ENCODE measurements at places on chromosomes 16 and 17.

- DNase-seq: no peak
These were observed 10.6 kb downstream of the TERF2IP start for GRCh38 chr16:75658175-75658574.

- DNase-seq: no peak
These were observed 1744.2 kb downstream of the TP53TG3F start for GRCh38 chr16:35203636-35204035.

GRCh38 chr17:11138023-11138422 is 103.0 kb upstream of the SHISA6 start:
- no peak for DNase-seq

DNA sequence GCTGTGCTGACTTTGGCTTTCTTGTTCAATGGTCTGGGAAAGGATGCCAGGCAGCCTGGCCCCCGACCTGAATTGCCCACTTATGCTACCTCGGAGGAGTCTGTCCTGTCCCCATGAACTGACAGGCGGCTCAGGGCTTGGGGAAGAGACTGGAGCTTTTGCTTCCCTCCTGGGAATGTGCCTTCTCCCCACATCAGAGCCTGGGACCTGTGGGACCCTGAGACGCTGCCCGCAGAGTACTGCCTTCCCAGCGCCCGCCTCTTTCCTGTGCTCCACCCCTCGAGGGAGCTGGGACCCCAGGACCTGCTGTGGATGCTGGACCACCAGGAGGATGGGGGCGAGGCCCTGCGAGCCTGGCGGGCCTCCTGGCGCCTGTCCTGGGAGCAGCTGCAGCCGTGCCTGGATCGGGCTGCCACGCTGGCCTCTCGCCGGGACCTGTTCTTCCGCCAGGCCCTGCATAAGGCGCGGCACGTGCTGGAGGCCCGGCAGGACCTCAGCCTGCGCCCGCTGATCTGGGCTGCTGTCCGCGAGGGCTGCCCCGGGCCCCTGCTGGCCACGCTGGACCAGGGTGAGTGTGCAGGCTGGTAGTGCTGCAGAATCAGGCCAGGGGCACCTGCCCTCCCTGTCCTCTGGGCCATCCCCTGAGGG is 18.5 kb downstream of the FCSK start:
- no peak for DNase-seq

GRCh38 chr16:68627951-68628425 is 17.1 kb upstream of the CDH3 start:
- no peak for DNase-seq

- DNase-seq: no peak
These were observed 12.9 kb downstream of the VASN start for GRCh38 chr16:4384509-4384942.

- DNase-seq: no peak
These were observed 50.0 kb downstream of the CNOT1 start for GRCh38 chr16:58579587-58579986.

- peak; percentile 36 for DNase-seq
These were observed 844 bp downstream of the TBKBP1 start for GRCh38 chr17:47694581-47695428.

GRCh38 chr17:48463526-48463925 is 33.5 kb upstream of the SKAP1 start:
- no peak for DNase-seq

DNA sequence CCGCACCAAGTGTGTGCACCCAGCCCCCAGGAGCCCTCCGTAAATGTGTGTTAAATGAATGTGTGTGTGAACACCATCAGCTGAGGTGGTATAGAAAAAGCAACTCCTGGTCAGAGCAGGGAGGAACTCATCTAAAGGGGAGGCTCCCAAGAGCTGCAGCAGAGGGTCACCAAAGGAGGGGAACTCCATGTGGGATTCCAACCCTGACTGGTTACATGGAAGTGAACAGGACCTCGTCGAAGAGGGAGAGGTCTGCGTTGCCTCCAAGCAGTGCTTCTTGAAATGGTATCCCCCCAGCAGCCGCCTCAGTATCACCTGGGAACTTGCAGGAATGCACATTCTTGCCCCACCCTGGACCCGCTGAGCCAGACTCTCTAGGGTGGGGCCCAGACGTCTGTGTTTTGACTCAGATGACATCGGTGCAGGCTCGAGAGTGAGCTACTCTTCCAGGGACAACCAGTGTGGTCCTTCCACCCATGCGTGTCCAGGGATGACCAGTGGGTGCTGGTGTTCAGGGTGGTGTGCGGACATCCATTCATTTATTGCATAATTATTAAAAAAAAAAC is 30.8 kb downstream of the ADCY9 start:
- DNase-seq: no peak

GRCh38 chr16:71693164-71693563 is 31.3 kb downstream of the PHLPP2 start:
- no peak for DNase-seq

DNA sequence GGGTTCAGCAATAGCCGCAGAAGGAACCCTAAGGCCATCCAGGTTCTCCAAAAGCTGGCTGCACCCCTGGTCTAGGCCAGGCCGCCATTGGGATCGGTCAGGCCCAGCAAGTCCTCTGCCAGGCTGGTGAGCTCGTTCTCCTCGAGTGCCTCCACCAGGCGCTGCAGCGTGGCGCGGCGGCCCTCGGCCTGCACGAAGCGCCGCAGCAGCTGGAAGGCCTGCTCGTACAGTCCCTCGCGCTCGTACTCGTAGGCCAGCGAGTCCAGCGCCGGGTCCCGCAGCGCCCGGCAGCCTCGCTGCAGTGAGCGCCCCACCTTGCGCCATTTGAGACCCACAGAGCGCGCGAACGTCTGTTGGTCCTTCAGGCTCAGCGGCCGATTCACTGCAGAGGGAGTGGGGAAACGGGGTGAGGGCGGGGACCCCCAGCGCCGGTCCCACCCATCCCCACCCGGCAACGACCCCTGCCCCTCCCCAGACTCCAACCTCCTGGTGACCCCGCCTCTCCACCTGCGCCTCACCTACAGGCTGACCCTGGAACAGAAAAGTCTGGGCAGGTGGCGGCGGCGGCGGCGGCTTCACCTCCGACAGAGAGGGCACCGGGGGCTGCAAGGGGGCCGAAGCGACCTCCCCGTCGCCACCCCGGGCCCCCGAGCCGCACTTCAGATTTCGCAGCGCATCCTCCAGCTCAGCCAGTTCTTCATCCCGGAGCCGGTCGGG is 3.9 kb upstream of the B3GNT9 start:
- no peak for DNase-seq

- no peak for DNase-seq
These were observed 93.9 kb downstream of the RGS9 start for GRCh38 chr17:65231086-65231485.

DNA sequence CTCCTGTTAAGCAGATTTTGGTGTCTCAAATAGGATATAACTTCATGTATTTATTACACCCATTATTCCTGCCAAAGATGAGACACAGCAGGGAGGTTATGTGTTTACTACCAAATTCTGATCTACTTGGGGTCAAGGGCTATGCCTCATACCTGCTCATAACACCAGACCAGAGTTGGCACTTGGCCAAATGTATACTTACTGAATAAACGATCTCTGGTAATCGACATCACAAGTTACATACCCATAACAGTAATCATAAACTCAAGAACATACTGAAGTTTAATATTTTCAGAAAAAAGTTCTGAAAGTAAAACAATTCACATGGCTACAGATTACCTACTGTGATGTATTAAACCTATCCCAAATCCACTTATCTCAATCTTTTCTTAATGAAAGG is 2.9 kb downstream of the TMEM170A start:
- no peak for DNase-seq

DNA sequence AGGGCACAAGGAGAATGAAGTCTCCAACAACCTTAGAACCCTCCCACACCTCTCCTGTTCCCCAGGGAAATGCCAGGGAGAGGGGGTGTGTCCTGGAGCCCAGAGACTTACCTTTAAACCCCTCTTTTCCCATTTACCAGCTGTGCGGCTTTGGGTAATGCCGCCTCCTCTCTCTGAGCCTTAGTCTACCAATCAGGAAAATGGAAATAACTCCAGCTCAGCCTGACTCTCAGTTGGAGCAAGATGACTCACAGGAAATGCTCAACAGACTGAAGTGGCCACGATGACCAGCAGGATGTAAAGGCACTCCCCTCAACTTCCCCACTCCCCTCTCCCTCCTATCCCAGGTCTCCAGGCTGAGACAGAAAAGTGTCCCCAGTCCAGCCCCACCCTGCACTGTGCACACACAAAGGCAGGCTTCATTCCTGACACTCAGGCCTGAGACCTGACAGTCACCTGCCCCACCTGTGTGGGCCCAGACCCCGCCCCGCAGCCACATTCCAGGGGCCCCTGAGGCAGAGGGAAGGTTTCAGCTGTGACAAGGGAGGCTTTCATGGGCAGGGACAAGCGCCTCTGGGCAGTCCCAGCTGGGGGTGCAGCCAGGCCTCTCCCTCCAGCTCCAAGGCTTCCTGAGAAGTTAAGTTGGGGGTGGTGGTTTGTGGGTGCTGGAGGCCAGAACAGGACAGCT is 3.0 kb upstream of the KRT15 start:
- no peak for DNase-seq

DNA sequence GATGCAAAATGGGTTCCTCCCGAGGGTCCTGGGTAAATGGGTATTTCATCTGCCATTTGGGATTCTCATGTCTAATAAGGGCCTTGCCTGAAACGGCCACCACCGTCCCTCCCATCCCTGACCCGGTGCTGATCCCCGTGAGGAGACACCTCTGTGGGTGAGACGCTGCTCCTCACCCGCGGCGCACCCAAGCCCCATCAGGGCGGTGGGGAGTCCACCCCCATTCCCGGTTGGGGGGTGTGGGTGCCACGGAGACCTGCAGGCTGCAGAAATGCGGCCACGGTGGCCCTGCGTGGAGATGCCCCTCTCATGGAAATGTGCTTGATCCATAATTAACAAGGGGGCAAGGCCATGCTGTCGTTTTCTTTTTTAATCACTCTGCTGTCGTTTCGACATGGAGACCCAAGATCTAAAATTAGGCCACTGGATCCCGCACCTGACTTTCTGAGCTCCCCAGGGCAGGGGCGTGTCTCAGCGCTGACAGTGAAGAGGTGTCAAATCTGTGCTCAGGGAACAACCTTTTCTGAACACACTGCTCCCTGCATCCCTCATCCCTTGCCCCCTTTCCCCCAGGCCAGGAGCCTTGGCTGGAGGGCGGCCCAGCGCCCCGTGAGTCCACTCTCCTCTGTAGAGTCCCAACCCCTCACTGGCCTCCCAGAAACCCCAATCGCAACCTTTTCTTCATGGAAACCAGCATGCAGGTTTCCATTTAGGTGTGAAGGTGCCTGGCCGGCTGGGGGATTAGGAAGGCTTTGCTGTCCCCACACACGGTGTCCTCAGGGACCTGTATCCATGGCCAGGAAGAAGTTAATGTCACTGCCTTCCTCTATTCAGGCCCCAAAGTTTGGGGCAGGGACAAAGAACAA is 38.9 kb downstream of the PEMT start:
- DNase-seq: no peak

GRCh38 chr16:80480664-80481063 is 60.1 kb upstream of the DYNLRB2 start:
- DNase-seq: no peak

DNA sequence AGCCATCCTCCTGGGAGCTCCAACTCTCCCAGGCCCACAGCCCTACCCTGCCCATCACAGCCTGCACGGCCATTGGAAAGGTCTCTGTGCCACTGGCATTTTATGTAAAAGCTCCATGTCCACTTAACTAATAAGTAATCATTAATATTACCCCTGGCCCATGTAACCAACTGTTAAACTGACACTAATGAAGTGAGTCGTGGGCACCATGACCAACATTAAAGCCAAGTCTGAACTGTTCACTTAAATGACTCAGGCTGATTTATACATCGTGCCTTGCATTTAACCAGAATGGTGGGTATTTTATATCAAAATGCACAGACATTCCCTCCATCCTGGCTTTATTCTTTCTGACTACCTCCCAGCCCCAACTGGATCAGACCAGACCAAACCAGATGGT is 229.3 kb downstream of the SOX9 start:
- DNase-seq: no peak

DNA sequence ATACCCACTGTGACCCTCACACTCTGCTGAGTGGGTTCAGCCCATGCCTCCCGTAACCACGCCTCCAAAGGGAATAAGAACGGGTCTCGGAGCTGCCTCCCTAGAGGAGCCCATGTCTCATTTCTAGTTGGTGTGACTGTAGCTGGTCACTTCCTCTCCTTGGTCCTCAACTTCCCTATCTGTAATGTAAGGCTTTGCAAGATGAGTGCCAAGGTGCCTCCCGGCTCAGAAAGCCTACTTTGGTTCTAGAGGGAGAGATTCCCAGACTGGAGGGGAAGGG is 20.8 kb downstream of the C16orf74 start:
- no peak for DNase-seq

DNA sequence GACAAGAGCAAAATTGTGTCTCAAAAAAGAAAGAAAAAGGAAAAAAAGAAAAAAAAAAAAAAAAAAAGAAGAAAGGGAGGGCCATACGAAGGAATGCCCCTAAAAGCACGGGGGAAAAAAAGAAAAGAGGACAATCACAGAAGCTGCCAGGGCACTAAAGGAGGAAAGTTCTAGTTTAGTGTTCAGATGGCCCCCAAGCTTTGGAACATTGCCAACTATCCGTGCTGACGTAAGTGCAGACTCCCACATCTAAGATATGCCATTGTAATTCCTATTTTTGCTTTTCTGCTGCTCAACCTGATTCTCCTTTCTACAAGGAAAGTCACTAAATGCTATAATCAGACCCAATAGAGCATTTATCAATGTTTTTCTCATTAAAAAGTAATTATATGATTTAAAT is 842.1 kb downstream of the KCNJ2 start:
- no peak for DNase-seq

DNA sequence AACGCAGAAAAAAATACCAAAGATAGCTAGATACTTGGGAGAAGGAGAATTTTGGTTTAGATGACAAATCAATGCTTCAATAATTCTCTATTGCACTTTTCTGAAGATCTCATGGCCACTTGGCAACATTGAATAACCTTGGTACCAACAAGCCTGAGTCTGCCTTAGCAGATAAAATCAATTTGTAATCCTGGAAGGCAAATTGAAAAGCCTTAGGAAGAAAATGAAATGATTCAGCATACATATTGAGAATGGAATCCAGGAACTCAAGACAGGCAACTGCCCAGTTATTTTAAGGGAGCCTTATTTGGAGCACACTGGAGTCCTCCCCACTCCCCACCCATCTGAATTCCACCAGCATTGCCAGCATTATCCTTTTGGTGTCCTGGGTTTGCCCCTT is 109.3 kb upstream of the SOX9 start:
- DNase-seq: no peak

GRCh38 chr17:29331075-29331707 is 37.2 kb upstream of the NUFIP2 start:
- DNase-seq: no peak

GRCh38 chr17:20896153-20896649 is 146.6 kb downstream of the USP22 start:
- no peak for DNase-seq

- no peak for DNase-seq
These were observed 28.8 kb downstream of the HEATR6 start for GRCh38 chr17:60049936-60050335.
